ENCODE measurements at places on chromosomes 7 and 10.

DNA sequence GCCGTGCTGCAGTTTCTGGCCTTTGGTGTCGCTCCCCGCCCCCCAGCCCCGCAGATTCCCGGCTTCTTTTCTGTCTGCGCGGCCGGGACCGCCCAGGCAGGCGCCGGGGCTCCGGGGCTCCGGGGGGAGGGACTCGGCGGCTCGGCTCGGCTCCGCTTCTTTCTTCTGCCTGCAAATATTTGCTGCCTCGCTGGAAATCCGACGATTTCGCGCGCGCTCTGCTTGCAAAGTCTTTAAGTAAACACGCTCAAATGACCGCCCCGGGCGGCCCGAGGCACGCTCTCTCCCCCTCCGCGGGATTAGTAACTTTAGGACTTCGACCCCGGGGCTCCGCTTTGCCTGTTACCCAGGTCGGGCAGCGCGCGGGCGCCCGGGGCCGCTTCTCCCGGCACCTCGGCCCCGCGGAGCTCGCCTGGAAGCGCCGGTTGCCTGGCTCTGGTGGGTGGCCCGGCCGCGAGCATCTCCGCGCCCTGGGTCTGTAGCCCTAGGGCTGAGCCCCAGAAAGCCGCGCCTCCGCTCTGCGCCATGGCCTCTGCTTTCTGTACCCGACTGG lies 3.9 kb upstream of the GATA3 start:
- peak overlapping the region; percentile 7 for H3K4me3 ChIP-seq
- no peak for DNase-seq
- no peaks in the 10 kb centered on the region for H3K36me3 ChIP-seq
- H3K27ac ChIP-seq, result no peak overlapping the region

- no peak overlapping the region for H3K27ac ChIP-seq
- H3K4me3 ChIP-seq, result no peak overlapping the region
- H3K27me3 ChIP-seq, result no peaks in the 10 kb centered on the region
- DNase-seq, result no peak
- H3K36me3 ChIP-seq, result peaks cover 4% of the 10 kb centered on the region
Measured at GRCh38 chr10:71302451-71302850, 16.6 kb upstream of the SLC29A3 start.

GRCh38 chr10:31340343-31340742 lies 21.3 kb downstream of the ZEB1 start:
- H3K4me1 ChIP-seq, result peaks cover 11% of the 10 kb centered on the region
- H3K27ac ChIP-seq, result no peak overlapping the region
- no peaks in the 10 kb centered on the region for H3K36me3 ChIP-seq
- DNase-seq, result no peak
- no peak overlapping the region for H3K4me3 ChIP-seq

- no peaks in the 10 kb centered on the region for H3K27me3 ChIP-seq
- H3K4me3 ChIP-seq, result no peak overlapping the region
- no peaks in the 10 kb centered on the region for H3K36me3 ChIP-seq
- no peak overlapping the region for H3K27ac ChIP-seq
Measured at GRCh38 chr10:29681676-29682448, 47.1 kb upstream of the SVIL start.

- no peak overlapping the region for H3K4me3 ChIP-seq
- no peaks in the 10 kb centered on the region for H3K27me3 ChIP-seq
- H3K27ac ChIP-seq, result no peak overlapping the region
- H3K4me1 ChIP-seq, result no peaks in the 10 kb centered on the region
Measured at GRCh38 chr7:117750612-117751563, 122.4 kb downstream of the CTTNBP2 start.

DNA sequence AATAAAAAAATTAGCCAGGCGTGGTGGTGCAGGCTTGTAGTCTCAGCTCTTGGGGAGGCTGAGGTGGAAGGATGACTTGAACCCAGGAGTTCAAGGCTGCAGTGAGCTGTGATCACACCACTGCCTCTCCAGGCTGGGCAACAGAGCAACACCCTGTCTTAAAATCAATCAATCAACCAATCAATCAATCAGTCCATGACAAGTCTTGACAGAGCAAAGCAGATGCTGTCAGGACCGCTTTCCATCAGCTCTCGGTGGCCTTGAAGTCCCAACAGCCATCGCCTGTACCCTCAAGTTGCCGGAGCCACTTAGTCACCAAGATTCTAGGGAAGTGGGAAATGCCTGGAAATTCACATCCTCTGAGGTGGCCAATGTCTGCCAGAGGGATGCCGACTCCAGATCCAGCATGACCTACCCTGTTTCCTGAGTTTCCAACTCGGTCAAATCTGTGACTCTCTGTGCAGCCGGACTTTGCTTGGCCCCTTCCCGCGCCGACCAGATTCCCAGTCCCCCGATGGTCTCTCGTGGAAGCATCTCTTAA lies 871 bp upstream of the CCL24 start:
- H3K36me3 ChIP-seq, result no peaks in the 10 kb centered on the region
- H3K4me1 ChIP-seq, result no peaks in the 10 kb centered on the region
- no peak for DNase-seq

DNA sequence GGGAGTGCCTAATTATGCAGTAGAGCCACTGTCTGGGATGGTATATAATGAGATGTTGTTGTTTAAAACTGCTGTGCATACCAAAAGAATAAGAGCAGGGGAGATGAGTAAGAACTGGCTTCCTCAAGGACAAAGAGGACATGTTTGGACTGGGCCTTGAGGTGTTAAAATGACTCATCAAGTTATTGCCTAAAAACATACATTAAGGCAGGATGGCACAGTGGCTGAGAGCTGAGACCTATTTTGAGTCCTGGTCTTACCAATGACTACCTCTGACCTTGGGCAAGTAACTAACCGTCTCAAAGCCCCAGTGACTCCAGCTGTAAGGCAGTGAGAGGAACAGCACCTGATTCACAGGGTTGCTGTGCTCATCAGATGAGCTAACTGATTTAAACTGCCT lies 71.1 kb downstream of the CFAP58 start:
- no peaks in the 10 kb centered on the region for H3K27me3 ChIP-seq
- no peak overlapping the region for H3K27ac ChIP-seq
- no peaks in the 10 kb centered on the region for H3K36me3 ChIP-seq
- no peak overlapping the region for H3K4me3 ChIP-seq
- no peak for DNase-seq

- no peak overlapping the region for H3K27ac ChIP-seq
- H3K27me3 ChIP-seq, result no peaks in the 10 kb centered on the region
- H3K36me3 ChIP-seq, result no peaks in the 10 kb centered on the region
Measured at GRCh38 chr7:87816389-87816788, 59.8 kb downstream of the SLC25A40 start.

DNA sequence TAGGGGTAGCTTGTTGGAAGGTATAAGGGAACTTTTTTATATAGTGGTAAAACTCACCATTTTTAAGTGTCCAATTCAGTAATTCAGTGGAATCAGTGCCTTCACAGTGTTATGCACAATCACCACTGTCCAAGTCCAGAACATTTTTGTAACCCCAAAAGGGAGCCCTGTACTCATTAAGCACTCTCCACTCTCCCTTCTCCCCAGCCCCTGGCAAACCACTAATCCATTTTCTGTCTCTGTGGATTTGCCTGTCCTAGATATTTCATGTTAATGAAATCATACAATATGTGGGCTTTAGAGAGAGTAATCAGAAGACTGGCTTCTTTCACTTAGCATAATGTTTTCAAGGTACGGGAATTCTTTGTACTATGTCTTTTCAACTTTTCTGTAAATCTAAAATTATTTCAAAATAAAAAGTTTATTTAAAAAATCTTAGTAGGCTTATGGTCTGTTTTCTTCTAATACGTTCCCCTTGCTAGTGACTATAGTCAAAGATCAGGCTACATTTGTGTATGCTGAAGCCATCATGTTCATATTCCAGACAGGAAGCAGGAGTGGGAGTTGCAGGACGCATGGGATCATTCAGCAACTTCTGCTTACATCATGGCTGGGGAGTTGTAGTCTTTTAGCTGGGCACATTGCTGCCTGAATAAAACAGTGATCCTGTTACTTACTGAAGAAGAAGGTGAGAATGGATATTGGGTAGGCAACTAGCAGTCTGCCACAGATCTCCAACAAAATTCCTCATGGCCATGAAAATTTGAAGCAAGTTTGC lies 35.4 kb upstream of the TAX1BP1 start:
- H3K27ac ChIP-seq, result no peak overlapping the region
- H3K4me3 ChIP-seq, result no peak overlapping the region
- H3K36me3 ChIP-seq, result no peaks in the 10 kb centered on the region
- no peaks in the 10 kb centered on the region for H3K4me1 ChIP-seq
- H3K27me3 ChIP-seq, result no peaks in the 10 kb centered on the region

DNA sequence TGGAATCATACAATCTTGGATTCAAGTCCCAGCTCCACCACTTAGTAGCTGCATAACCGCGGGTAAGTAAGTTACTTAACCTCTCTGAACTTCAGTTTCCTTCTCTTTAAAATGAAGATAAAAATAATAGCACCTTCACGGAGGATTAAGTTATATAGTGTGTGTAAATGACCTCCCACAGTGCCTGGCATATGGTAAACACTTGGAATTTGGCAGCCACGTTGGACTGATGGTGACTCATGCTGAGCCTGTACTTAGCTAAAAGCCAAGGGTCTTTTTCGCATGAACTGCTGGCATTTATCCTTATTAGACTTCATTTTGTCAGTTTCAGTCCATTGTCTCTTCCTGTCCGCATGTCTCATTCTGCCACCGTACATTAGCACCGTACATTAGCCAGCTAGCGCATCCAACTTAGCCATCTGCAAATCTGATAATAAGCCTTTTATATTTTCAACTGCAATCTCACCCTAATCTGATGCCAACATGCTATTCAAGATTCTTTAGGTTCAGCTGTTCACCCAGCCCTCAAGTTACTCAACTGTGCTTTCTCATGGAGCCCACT lies 11.2 kb downstream of the SLC13A4 start:
- no peak for DNase-seq
- H3K27ac ChIP-seq, result no peak overlapping the region
- no peaks in the 10 kb centered on the region for H3K4me1 ChIP-seq
- H3K4me3 ChIP-seq, result no peak overlapping the region
- no peaks in the 10 kb centered on the region for H3K36me3 ChIP-seq

GRCh38 chr10:12981570-12981969 lies 19.9 kb downstream of the CCDC3 start:
- no peaks in the 10 kb centered on the region for H3K27me3 ChIP-seq
- no peak for DNase-seq
- H3K36me3 ChIP-seq, result no peaks in the 10 kb centered on the region
- peaks cover 4% of the 10 kb centered on the region for H3K4me1 ChIP-seq

- no peaks in the 10 kb centered on the region for H3K36me3 ChIP-seq
- no peak overlapping the region for H3K27ac ChIP-seq
- H3K27me3 ChIP-seq, result no peaks in the 10 kb centered on the region
- no peak overlapping the region for H3K4me3 ChIP-seq
- no peak for DNase-seq
- H3K4me1 ChIP-seq, result no peaks in the 10 kb centered on the region
Measured at GRCh38 chr7:79377097-79377496, 76.4 kb downstream of the MAGI2 start.

DNA sequence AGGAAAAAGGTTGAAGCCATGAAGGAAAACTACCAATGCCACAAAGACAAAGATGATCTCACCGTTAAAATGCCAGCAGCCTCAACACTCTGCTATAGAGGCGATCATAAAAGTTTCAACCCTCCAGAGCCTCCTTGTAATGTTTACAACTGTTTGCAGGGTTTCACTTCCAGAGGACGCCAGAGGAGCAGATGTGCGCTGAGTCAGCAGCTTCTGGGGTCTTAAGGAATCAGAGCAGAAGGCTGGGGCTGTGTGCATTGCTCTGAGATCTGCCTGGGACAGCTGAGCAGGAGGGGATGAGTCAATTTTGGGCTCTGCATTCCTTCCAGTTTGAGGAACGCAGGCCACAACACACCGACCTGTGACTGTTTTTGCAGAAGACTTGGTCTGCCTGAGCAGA lies 98.3 kb downstream of the TMEM130 start:
- no peak overlapping the region for H3K4me3 ChIP-seq
- H3K27ac ChIP-seq, result no peak overlapping the region

- DNase-seq, result no peak
- no peaks in the 10 kb centered on the region for H3K27me3 ChIP-seq
- no peak overlapping the region for H3K27ac ChIP-seq
Measured at GRCh38 chr7:127437837-127438236, 45.3 kb upstream of the ZNF800 start.

GRCh38 chr10:43218206-43218950 lies 48.5 kb downstream of the RASGEF1A start:
- H3K4me3 ChIP-seq, result no peak overlapping the region
- peaks cover 45% of the 10 kb centered on the region for H3K27me3 ChIP-seq
- DNase-seq, result no peak

DNA sequence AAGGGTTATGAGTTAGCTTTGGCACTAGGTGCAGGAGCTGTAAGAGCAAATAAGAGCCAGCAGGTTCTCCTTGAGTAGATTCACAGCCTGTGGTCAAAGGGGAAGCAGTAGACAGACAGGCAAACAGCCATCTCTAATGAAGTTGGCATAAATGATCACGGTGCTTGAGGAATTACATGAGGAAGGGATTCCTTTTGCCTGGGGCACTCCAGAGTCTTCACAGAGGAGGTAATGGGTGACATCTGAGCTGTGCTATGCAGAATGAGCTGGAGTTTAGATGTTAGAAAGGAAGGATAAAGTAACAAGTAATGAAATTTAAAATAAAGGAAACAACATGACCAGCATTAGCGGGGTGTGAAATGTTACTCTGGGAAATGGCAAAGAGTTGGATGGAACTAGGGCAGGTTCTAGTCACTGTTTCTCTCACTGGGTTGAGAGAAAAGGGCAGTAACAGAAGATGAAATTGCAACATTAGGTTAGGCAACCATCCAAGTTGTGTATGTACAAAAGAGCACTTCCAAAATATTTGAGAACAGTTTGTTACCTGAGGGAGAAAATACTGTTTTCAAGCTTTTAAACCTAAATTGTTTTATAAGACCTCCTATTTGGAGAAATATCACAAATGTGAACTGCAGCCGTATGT lies 613.8 kb downstream of the PHTF2 start:
- no peak overlapping the region for H3K4me3 ChIP-seq
- no peaks in the 10 kb centered on the region for H3K36me3 ChIP-seq
- no peaks in the 10 kb centered on the region for H3K27me3 ChIP-seq
- no peaks in the 10 kb centered on the region for H3K4me1 ChIP-seq
- no peak overlapping the region for H3K27ac ChIP-seq
- DNase-seq, result no peak

GRCh38 chr10:103745341-103746247 lies 109.8 kb downstream of the SH3PXD2A start:
- peak overlapping the region; percentile 93 for H3K27ac ChIP-seq
- H3K4me1 ChIP-seq, result peaks cover 84% of the 10 kb centered on the region
- peak overlapping the region; percentile 30 for H3K4me3 ChIP-seq
- DNase-seq, result no peak
- H3K36me3 ChIP-seq, result no peaks in the 10 kb centered on the region

DNA sequence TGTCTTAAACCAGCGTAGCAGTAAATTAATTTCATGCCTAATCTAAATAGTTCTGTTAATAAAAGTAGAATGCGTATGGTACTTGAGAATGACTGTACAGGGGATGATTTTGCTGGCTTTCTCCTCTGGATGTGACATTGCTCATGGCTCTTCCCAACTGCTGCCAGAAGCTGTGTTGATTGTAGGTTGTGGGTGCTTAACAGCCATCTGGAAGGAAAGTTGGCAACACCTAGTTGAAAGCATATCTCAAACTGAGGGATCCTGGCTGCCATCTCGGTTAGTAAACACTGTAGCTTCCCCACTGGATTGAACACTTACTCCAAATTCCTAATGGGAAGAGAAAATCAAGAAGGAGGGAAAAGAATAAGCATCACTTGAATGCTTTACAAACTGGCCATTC lies 130.9 kb downstream of the NXPH1 start:
- H3K27me3 ChIP-seq, result no peaks in the 10 kb centered on the region
- no peaks in the 10 kb centered on the region for H3K36me3 ChIP-seq
- no peak for DNase-seq

GRCh38 chr7:77657427-77658224 lies 38.6 kb upstream of the RSBN1L start:
- peaks cover 56% of the 10 kb centered on the region for H3K36me3 ChIP-seq
- H3K4me3 ChIP-seq, result no peak overlapping the region
- DNase-seq, result no peak
- H3K27me3 ChIP-seq, result no peaks in the 10 kb centered on the region
- no peaks in the 10 kb centered on the region for H3K4me1 ChIP-seq
- no peak overlapping the region for H3K27ac ChIP-seq

All from esophagus squamous epithelium (tissue), 5 donors.